ENCODE measurements at places on chromosomes 11 and 22.

- DNase-seq, result no peak
Observed at GRCh38 chr22:23800297-23801237, 13.8 kb downstream of the SMARCB1 start.

- no peak for DNase-seq
Observed at GRCh38 chr11:16738947-16739815, 734 bp downstream of the C11orf58 start.

GRCh38 chr22:36210224-36210623 is 8.6 kb upstream of the APOL4 start:
- DNase-seq, result no peak

- DNase-seq, result no peak
Observed at GRCh38 chr11:117829369-117829725, 4.8 kb upstream of the FXYD2 start.

DNA sequence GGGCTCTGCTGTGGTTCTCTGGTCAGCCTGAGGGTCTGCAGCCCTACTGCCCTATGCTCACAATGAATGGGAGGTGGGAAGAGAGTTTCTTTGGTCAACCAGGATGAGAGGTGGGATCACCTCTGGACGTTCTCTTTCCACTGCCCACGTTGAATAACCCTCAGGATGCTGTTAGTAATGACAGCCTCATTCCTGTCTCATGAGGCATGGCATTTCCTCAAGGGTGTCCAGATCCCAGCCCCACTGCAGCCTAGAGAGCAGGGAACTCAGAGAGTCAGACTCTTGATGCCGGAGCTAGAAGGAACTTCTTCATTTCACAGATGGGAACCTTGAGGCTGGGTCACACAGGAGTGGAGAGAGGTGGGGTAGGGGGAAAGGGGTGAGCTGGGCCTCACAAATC is 196.0 kb downstream of the CEP164 start:
- DNase-seq, result no peak

- no peak for DNase-seq
Observed at GRCh38 chr11:832529-833113, at the start of gene CD151. Gene CD151 (plus strand): TSS chr11:832952. CDS start chr11:836070, 3,118 bp downstream.

- no peak for DNase-seq
Observed at GRCh38 chr11:134374891-134375550, 37.0 kb downstream of the B3GAT1 start.

- DNase-seq, result no peak
Observed at GRCh38 chr22:33874206-33874605, 46.1 kb downstream of the LARGE1 start.

- DNase-seq, result peak; percentile 68
Observed at GRCh38 chr22:36156515-36157419, 3.8 kb downstream of the APOL3 start.

GRCh38 chr11:104127828-104128227 is 36.1 kb downstream of the PDGFD start:
- no peak for DNase-seq

DNA sequence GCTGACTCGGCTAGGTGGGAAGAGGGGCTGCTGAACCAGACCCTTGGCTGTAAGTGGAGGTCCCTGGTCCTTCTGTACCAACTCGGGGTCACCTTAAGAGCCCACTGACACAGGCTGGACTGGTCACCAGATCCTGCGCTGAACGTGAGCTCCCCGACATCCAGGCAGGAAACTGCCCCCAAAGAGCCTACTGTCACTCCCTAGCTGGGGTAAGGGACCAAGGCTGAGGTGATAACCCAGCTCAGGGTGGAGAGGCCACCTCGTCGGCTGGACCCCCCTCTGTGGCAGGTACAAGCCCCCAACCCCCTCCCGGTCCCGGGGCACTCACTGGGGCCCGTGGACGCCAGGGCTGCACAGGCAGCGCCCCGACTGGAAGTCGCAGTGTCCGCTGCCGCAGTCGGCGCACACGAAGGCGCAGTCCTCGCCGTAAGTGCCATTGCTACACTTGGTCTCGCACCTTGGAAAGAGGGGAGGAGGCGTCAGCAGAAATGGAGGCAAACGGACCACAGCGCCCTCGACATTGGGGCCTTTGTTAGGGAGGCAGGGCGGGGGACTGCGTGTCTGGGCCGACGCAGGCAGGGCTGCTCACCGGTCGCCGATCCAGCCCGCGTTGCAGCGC is 7.4 kb downstream of the SCARF2 start:
- no peak for DNase-seq

GRCh38 chr22:50302564-50302963 is 4.9 kb downstream of the PLXNB2 start:
- no peak for DNase-seq

GRCh38 chr11:73710964-73711363 is 49.9 kb downstream of the RAB6A start:
- DNase-seq, result no peak

DNA sequence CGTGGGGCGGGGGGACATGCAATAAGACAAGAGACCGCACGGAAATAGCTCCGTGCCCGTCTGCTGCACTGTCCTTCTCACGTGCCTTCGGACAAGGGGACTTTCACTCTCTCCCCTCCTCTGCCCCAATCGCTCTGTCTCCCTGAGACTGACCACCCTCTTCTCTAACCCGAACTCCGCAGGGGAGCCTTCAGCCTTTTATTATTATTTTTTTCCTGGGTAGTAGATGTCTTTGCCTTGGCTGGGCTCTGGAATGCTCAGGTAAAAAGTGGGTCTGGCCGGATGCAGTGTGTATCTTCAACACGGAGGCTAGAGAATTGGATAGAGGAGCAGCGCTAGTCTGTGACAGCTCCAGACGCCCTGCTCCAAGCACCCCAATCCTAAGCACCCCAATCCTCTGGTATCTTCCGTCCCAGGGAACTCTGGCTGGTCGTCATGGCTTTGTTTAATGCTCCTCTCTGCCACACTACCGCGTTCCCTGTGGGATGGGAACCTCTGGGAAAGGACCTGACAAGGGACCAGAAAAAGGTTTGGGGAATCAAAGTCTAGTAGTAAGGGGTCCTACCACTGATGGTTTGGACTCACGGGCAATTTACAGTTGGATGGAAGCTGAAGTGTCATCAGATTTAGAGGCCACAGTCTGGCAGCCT is 25.1 kb upstream of the ROBO3 start:
- DNase-seq, result no peak

- peak; percentile 32 for DNase-seq
Observed at GRCh38 chr22:32050678-32051515, 7.8 kb downstream of the SLC5A1 start.

DNA sequence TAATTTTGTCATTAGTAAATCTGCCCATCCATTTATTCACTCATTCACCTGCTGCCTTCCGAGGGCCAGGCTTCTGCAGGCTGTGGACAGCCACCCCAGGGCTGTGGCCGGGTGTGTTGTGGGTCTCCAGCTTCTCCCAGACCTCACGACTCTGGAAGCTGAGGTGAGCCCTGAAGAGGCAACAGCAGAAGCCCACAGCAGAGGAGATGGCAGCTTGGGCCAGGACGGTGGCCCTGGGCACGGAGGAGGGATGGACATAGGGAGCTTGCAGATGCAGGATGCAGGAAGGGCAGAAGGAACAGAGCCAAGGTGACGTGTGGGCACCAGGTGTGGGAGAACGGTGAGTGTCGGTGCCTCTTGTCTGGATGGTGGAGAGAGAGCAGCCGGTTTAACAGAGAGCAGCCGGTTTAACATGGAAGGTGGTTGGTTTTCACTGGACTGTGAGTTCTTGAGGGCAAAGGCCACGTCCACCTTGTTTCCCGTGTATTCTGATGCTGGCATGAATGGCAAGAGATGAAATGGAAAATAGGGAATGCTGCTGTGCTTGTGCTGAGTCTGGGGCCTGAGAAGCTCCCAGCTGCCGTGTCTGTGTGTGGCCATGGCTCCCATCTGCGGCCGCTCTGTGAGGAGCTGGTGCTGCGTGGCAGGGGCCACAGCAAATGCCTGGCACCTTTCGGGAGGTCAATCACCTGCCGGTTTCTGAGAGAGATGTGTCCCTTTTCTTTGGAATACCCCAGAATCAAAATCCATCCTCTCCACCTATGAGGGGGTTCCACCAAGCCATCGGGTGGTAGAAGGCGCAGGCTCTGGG is 669.9 kb downstream of the BRD1 start:
- DNase-seq, result no peak

- no peak for DNase-seq
Observed at GRCh38 chr22:38267086-38267485, 5.7 kb downstream of the TMEM184B start.
